ENCODE measurements at places on chromosomes 6 and 20.

DNA sequence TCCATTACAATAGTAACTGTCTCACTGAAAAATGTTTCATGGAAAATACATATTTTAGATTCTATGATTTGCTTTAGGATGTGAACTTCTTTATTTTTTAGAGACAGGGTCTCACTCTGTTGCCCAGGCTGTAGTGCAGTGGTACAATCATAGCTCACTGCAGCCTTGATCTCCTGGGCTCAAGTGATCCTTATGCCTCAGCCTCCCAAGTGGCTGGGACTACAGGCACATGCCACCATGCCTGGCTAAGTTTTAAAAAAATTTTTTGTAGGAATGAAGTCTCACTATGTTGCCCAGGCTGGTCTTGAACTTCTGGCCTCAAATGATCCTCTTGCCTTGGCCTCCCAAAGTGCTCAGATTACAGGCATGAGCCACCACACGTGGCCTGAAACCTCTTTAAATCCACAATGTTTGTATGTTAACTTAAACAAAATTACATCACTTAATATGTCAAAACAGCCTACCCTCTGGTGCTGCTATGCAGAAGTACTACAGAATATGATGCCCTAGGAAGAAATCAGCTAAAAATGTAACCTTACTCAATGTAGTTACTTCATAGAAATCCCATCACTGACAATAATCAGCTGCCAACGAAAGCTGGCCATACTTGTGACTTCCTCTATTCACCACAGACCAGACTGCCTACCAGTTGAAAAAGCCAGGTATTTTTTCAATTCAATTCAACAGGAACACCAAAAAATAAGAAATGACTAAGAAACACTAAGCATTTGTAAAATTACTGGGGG is 17.6 kb downstream of the EEF1A1 start:
- DNase-seq, result no peak

DNA sequence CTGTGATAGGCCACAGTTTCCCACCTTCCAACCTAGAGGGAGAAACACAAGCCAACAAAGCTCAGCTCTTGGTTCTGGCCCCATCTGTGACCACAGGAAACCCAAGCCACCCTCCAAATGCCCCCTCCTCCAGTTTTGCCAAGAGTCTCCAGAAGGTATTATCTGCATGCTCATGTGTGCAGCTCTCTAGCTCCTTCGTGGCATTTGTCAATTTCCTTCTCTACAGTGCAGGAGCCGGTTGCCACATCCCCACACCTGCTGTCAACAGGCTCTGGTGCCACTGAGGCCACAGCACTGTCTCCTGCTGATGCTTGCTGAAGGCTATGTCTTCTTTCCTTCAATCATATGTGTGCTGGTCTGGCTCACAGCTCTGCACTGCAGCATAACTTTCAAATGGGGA is 177.2 kb downstream of the CLIC5 start:
- no peak for DNase-seq

GRCh38 chr20:23586735-23587525 is 18.6 kb upstream of the CST9L start:
- DNase-seq, result no peak

GRCh38 chr6:25250878-25251277 is 28.3 kb upstream of the CARMIL1 start:
- no peak for DNase-seq

GRCh38 chr20:61799928-61800327 is 265.8 kb downstream of the TAF4 start:
- DNase-seq, result no peak

DNA sequence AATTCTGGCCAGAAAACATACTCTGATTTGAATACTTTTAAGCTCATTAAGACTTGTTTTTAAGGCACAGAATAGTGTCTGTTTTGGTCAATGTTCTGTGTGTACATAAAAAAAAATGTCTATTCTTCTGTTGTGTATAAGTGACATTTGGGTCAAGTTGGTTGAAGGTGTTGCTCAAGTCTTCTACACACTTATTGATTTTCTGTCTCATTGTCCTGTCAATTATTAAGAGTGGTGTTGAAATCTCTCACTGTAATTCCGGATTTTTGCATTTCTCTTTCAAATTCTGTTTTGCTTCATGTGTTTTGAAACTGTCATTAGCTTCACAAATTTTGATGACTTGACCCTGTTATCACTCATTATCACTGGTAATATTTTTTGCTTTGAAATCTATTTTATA is 37.5 kb upstream of the EPM2A start:
- no peak for DNase-seq

DNA sequence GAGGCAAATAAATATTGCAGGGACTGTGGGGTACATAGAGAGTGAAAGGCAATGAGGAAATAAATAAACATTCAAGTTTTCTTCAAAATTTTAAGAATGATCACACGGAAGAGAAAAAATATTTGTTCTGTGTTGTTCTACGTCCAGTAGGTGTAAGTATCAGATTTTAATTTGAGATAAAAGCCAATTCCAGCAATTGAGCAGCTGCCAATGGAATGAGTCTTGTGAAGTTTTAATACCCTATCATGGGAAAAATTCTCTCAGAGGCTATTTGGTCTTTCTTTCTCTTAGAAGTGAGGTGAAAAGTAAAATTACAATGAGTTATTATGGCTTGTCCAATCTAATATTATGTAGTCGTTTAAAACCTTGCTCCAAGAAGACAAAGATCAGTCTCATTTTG is 195.7 kb upstream of the CITED2 start:
- no peak for DNase-seq

DNA sequence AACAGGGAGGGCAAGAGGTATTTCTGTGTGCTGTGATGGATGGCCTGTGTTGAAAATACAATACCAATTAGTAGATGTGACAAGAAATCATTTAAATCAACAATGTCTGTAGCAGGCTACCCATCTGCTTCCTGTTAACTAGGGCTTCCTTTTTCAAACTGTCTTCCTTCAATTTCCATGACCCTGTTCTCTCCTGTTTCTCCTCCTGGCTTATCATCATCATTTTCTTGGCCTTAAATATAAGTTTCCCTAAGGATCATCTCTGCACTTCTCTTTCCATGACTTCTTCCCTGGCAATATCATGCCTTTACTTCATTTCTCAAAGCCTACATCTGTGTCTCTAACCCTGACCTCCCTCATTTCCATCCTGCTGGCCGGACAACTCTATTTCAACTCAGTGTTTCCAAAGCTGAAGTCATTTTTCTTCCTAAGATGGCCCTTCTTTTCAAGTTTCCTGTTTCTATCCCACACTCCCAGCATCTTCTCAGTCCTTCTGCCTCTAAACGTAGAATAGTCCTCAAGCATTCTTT is 18.2 kb downstream of the ZC2HC1B start:
- no peak for DNase-seq

- DNase-seq, result no peak
Observed at GRCh38 chr6:166636191-166636933, 9.3 kb upstream of the RPS6KA2 start.

GRCh38 chr6:153804755-153805330 is 234.2 kb upstream of the OPRM1 start:
- no peak for DNase-seq

DNA sequence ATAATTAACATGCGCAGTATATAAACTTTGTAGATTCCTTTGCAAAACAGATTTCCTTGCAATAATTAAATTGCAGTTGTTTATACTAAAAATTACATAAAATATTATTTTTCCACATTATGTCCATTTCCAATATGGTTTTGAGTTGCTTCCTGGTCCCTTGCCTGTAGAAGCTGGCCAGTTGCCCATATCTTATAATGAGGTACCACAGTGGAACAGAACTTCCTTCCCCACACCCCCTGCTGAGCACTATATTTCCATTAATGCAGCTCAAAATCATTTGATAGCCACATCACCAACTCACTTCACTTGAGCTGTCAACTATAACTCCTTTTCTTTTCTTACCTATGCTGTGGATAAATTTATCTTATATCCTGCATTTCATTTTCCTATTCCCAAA is 194.6 kb downstream of the DST start:
- DNase-seq, result no peak

- DNase-seq, result no peak
Observed at GRCh38 chr6:162825597-162825996, 97.8 kb downstream of the PACRG start.

DNA sequence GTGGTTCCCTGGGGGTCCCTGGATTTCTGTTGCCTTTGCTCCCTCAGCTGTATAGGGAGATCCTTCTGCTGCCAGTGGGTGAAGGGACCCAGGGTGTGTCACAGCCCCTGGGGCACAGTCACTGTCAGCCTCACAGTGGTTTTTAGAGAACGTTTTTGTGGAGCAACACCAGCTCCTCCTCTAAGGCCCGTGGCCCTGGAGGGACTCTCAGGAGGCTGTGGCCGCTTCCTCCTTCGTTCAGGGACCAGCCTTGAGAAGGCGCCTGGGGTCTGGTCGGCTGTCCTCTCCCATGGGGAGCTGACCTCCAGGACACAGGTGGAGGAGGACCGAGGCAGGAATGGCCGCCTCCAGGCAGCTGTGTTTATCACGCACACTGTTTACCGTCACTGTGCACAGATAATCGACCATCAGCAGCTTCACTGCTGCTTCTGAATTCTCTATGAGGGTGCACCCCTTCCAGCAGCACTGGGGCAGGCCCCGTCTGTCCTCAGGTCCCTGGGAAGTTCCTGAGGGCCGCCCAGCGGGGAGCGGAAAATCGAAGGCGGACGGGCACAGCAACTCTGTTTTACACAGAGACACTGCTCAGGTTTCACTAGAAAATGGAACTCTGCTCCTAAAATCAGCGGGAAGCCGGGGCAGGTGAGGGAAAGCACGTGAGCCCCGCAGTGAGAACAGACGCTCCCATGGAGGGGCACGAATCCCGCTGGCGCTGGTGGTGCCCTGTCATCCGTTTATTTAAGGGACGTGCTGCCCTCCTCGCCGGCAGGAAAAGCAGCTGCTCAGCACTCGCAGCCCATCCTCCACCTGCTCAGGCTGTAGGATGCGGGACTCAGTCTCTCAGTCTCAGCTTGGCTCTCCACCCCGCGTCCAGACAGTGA is 10.4 kb upstream of the FRMD1 start:
- DNase-seq, result no peak

Data from GM04504 (cell line).